ENCODE measurements at places on chromosomes 2 and 18.

GRCh38 chr2:150041722-150042425, 445.6 kb downstream of the RND3 start:
- no peak for DNase-seq

DNA sequence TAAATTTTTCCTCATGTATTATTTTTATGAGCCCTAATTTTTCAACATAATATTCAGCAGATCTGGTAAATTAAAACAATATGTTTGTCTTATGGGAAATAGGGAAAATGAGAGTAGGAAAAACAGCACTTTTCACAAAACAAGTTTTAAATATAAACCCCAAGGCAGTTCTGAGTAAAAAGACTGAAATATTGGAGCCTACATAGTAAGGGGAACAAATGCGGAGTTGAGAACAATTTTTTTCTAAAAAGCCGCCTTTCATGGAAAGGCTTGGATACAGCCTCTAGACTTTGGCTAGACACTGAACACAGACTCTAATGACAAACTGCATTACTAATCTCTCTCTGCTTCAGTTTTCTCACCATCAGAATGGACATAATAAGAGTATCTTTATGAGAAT, 174.1 kb downstream of the NOL4 start:
- no peak for DNase-seq

DNA sequence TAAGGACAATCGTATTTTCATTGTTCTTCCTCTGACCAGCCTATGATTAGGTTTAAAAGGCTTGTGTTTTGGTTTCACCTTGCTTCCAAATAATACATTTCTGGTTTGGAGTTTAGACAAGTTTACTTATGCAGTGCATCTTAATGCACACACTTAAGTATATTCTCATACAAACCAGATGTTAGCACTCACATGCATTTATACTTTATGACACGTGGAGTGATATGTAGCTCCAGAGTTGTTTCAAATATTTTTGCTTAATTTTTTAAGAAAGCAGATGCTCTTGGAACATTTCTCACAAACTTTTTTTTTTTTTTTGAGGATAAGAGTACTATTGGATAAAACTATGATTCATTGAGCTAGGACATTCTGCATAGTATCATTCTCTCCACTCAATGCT, 109.9 kb downstream of the PDE1A start:
- no peak for DNase-seq

DNA sequence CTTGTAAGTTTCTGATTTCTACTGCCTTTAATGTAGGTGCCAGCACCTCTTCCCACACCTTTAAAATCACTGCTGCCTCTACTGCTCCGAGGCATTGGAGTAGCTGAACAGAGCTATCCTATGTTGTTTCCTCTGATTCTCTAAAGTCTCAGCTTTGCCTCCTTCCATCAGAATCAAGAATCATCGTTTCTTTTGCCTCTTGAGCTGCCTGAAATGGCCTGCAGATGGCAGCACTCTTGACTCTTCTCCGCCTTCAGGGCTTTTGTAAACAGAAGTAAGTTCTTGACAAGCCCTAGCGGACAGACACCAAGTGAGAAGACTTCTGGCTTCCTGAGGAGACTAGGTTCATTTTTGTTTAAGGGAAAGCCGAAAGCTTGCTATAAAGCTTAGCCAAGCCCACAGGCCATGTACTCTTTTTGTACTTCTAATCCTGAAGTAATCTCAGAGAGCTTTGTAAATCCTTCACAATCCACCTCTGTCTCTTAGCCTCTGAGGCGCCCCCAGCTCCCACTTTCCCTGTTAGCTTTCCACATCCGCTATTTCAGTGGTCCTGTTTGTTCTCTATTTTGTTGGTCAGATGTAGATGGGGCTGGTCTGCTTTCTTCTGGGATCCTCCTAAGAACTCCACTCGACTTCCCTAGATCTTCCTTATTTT, 48.4 kb downstream of the GTF3C3 start:
- DNase-seq = peak; percentile 59

DNA sequence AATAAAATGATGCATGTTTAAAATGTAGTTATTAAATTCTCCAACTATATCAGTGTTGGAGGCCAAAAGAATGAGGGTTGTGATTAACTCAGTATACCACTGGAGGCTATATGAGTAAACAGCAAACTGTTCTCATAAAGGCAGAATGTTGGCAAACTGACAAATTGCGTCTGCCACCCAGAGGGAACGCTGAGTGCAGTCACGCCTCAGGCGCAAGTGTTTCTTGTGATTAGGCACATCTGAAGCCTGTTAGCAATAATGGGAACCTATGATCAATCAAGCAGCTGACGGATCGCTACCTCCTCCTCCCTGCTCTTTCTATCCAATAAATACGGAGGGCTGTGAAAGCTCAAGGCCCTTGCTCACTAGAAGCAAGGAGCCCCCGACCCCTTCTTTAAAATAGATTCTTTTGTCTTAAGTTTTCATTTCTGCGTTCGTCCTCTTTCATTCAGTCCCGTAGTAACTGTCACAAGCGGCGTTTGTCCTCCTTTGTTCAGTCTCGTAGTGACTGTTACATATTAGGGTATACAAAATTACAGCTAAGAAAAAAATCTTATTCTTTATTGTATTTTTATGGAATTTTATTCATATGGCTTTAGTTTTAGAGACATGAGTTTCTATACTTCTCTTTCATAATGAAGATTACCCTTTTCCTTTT, 16.3 kb upstream of the RMND5A start:
- no peak for DNase-seq

- no peak for DNase-seq
Measured at GRCh38 chr18:770583-770961, 41.5 kb downstream of the YES1 start.

GRCh38 chr2:190635781-190636180, 13.1 kb upstream of the NAB1 start:
- DNase-seq = no peak

GRCh38 chr2:86036669-86037138, 69.0 kb downstream of the POLR1A start:
- DNase-seq = no peak

All from breast epithelium (tissue), 4 donors.